ENCODE measurements at places on chromosomes 13 and 19.

GRCh38 chr13:42047561-42048341, 697 bp upstream of the DGKH start:
- H3K36me3 ChIP-seq = no peaks in the 10 kb centered on the region
- H3K4me1 ChIP-seq = peaks cover 2% of the 10 kb centered on the region
- H3K27ac ChIP-seq = peak overlapping the region; percentile 99
- H3K27me3 ChIP-seq = no peaks in the 10 kb centered on the region

DNA sequence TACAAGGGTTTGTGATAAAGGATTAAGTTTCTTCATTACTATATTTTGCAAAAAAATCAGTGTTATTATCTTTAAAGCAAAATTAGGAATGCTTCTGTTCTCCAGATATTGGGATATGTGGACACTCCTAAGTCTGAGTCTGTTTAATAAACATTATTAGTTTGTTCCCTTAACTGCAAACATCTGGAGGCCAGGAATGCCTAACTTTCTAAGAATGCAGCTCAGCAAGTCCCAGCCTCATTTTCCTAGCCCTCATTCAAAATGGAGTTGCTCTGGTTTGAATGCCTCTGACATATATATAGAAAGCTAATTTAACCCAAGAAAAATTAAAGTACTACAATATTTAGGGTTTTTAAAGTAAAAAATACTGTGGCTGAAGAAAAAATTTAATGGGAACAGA, 33.6 kb upstream of the EDNRB start:
- H3K27me3 ChIP-seq = no peaks in the 10 kb centered on the region
- H3K36me3 ChIP-seq = no peaks in the 10 kb centered on the region
- H3K4me3 ChIP-seq = no peak overlapping the region
- no peak overlapping the region for H3K27ac ChIP-seq
- no peaks in the 10 kb centered on the region for H3K4me1 ChIP-seq

DNA sequence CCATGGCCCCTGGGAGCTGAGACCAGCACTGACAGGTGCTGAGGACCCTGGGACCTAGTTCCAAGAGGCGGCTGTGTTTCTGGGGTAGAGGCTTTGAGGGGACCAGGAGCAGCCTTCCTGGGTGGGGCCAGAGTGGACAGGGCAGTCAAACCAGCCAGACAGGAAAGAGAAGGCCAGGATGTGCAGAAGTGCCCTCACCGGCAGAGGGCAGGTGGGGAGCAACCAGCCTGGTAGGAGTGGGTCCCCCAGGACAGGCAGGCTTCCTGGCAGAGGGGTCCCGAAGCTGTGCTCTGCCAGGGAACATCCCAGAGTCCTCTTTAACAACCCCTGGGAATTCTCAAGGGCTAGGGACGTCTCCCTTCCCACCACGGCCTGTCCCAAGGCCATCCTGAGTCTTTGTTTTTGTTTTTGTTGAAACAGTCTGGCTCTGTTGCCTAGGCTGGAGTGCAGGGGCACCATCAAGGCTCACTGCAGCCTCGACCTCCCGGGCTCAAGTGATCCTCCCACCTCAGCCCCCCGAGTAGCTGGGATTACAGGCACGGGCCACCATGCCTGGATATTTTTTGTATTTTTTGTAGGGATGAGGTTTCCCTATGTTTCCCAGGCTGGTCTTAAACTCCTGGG, 3.0 kb upstream of the HIPK4 start:
- H3K36me3 ChIP-seq = no peaks in the 10 kb centered on the region
- no peak for DNase-seq
- no peak overlapping the region for H3K4me3 ChIP-seq
- H3K4me1 ChIP-seq = no peaks in the 10 kb centered on the region
- H3K27me3 ChIP-seq = no peaks in the 10 kb centered on the region
- H3K27ac ChIP-seq = no peak overlapping the region

DNA sequence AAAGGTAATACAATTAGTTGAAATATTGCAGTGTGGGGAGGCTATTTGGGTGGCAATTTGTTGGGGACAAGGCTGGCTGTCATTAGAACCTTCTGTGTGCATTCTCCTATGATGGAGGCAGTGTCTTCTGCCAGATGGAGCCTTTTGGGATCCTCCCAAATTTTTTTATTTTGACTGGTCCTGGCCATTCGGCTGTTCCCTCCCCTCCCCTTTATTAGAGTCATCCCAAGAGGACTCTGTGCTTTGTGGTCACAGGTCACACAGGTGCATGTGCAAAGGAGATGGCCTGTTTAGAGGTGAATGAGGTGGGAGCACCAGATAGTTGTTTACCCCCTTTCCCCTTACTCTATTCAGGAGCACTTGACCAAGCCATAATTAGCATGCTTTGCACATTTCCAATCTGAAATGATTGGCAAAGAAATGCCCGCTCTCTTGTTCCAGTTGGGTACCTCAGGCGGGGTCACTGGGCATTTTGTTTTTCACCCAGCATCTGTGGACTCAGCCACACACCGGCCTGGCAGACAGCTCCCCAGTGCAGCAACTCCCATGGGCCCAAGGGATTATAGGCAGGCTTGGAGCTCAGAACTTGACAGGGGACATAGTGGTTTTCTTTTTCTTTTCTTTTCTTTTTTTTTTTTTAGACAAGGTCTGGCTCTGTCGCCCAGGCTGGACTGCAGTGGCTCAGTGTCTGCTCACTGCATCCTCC, 19.8 kb downstream of the GATAD2A start:
- H3K4me3 ChIP-seq = no peak overlapping the region
- H3K36me3 ChIP-seq = no peaks in the 10 kb centered on the region
- no peak for DNase-seq
- H3K27me3 ChIP-seq = no peaks in the 10 kb centered on the region

DNA sequence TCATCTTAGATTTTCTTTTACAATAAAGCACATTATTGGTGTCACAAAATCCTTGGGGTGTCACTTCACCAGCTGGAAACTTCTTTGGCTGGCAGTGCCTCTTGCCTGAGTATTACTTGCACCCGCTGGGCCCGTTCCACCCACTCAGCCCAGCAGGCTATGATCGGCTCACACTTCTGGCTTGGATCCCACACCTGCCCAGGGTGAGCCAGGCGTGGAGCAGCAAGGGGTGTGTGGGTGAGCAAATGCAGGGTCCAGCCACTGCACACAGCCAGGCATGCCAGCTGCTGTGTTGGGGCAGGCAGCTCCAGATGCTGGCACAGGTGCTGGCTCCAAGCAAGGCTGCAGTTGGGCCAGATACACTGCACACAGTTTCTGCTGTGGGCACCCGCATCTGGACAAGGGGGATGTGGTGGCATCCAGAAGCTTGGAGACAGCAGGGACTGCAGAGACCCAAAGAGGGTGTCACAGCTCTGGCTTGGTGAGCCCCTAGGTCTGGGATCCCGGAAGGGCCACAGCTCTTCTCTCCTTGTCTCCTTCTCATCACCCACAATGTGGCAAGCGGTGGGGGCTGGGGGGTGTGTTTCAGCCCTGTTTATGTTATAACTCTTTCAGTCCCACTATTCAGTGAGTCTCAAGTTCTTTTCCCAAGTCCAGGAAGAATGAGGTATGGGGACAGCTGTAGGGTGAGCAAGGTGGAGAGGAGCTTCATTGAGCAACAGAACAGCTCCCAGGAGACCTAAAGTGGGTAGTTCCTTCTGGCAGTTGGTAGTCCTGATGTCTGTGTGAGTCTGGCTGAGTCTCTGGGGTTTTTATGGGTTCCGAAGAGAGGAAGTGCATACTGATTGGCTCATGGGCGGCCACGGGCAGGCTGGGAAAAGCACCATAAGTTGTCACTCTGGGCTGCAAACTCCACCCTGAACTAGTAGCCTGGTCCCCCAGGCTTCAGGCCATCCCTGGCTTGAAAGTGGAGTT, 25.3 kb upstream of the TBC1D4 start:
- H3K4me1 ChIP-seq = no peaks in the 10 kb centered on the region
- no peak overlapping the region for H3K4me3 ChIP-seq
- H3K27ac ChIP-seq = no peak overlapping the region
- no peaks in the 10 kb centered on the region for H3K36me3 ChIP-seq
- DNase-seq = no peak

- H3K27ac ChIP-seq = no peak overlapping the region
- H3K36me3 ChIP-seq = peaks cover 90% of the 10 kb centered on the region
- H3K27me3 ChIP-seq = no peaks in the 10 kb centered on the region
- H3K4me1 ChIP-seq = no peaks in the 10 kb centered on the region
- H3K4me3 ChIP-seq = no peak overlapping the region
Observed at GRCh38 chr13:48078251-48078656, 16.6 kb downstream of the MED4 start.

DNA sequence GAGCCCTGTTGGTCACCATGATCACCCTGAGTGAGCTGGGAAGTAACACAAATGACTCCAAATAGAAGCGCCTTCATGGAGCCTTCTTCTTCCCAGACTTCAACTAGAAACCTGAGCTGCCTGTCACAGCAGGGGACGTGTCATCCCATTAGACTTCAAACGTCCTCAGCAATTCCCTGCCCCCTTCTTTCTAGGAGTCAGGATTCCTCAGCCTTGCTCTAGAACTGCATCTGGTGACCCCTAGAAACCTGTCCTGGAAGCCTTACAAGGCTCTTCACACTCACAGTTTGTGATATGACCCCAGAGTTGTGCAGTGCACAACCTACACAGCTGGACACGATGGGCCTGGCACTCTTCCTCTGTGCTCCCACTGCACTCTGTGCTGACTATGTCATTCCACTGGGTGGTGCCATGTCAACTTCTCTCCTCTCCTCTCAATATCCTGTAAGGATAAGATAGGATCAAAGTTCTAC, 23.6 kb upstream of the TTYH1 start:
- DNase-seq = no peak
- no peak overlapping the region for H3K4me3 ChIP-seq
- no peaks in the 10 kb centered on the region for H3K4me1 ChIP-seq
- H3K27me3 ChIP-seq = no peaks in the 10 kb centered on the region
- no peak overlapping the region for H3K27ac ChIP-seq
